ENCODE measurements at places on chromosomes 7 and 10.
A peak's percentile ranks its signal among the peaks of the same experiment; 100 is the strongest.

DNA sequence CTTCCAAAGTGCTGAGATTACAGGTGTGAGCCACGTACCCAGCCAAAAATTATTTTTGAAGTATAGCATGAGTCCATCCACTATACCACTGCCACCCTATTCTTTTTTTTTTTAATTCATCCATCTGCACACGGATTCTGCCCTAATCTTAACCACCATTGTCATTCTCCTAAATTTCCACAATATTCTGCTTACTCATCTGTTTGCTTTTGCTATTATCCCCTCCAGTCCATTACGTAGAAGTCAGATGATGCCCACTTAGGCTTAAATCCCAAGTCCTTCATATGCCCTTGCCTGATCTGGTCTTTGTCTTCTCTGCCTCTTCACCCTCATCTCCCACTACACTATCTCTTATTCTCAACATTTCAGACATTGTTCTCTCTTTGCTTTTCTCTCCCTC is 86.7 kb downstream of the MMRN2 start:
- DNase-seq = no peak

DNA sequence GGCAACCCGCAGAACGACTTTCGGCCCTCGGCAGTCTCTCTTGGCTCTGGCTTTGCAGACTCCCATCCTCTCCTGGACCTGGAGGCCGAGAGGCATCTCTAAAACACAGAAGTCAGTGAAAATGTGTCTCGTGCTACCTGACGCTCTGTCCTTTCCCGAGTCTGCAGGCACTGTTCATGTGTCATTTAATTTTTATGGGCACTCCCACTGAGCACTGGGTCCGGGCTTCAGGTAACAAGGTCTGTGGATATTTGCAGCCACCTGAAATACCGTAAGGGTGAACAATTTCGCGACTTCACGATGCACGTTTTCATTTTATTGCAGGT is 96.8 kb downstream of the GLRX3 start:
- no peak for DNase-seq

DNA sequence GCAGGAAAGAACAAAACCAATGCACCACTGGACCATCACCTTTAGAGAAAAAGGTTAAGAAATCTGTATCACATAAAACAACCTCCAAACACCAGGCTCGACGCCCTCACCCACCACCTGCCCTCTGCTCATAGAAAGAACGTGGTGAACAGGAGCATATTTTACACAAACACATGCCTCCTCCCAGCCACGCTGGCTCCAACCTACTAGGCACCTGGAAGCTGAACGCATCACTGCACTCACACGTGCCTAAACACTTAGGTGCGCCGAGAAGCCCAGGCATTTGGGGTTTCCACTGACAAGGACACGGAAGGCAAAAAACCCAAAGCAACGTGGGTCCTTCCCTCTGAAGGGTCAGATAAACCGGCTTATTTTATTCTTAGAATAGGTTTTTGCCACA is 56.0 kb downstream of the PTPRN2 start:
- DNase-seq = no peak

DNA sequence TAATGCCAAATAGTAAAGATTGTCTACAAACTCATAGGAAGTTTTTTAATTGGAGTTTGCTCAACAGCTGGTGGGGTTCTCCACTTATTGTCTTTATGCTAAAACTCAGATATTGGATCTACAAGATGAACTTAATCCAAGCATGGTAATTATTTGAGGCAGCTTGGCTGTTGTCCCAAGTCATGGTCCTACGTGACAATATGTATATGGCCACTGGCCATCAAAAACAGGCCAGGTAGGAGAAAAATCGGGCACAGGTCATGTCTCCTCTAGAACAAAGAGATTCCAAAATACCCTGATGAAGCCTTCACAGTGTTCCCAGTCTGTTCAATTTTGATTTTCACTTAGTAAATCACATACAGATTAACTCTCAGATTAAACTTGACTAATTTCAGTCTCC is 606.4 kb downstream of the TNS3 start:
- DNase-seq = no peak

DNA sequence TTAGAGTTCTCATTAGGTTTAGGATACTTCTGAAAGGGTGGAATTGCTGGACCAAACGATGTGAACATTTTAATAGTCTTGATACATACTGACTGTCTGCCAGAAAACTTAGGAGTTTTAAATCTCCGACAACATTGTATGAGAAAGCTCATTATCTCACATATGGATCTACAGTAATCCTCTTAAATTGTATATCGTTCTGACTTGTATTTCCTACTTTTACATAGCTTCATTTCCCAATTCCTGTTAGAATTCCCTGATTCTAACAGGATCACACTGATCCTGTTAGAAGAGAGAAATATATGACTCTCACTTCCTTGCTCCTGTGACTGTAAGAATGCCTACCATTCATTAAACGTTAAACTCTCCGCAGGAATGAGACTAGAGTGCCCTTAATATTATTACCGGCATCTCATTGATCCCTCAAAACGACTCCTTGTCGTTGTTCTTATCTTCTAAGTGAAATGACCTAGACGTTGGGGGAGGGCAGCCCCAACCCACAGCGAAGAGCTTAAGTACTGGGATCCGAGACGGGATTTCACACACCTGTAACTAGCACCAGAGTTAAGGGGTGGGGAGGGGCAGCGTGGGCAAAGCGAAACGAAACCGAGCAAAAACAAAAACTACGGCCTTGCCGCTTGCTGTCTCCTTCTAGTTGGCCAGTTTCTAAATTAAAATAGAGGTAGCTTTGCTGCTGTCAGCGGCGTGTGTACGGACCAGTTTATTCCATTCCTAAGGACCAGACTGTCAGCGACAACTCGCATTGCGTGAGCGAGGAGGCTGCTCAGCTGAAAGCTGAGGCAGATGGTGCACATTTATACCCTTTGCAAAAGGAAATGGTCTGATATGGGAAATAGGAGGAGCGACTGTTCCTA is 678 bp upstream of the TMEM106B start:
- no peak for DNase-seq

GRCh38 chr10:131831561-131831960 is 69.2 kb upstream of the PPP2R2D start:
- no peak for DNase-seq

DNA sequence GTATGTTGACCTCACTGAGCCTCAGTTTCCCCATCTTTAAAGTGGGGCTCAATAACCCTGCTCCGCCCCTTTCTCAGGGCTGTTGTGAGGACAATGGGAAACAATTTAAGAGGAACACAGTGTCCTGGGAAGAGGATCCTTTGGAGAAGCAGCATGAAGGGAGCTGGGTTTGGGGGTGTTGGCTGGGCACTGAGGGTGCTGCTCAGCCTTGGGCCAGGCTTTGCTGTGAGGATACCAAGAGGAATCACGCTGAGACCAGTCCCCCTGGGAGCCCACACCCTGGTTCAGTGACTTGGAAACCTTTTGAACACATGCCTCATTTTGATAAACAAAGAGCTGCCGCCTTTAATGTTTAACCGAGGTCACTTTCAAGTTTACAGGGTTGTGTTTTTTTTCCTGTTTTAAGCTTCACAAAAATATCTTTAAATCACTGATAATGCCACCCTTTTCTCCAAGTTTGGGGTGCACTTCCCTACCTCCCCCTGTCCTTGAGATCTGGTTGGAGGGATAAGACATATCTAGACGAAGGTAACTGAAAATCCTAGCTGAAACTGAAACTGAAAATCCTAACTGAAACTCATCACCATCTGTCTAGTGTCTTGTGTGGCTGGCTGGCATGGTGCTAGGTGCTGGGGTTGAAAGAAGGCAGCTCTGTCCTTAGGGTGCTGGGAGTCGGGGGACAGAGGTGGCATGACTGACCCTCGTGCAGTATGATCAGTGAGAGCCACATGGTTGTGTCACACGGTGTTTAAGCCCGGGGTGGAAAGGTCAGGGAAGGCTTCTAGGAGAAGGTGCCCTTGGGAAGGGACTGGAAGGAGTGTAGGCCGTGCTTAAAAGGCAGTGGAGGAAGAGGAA is 27.7 kb downstream of the ZNF775 start:
- DNase-seq = peak; percentile 42

DNA sequence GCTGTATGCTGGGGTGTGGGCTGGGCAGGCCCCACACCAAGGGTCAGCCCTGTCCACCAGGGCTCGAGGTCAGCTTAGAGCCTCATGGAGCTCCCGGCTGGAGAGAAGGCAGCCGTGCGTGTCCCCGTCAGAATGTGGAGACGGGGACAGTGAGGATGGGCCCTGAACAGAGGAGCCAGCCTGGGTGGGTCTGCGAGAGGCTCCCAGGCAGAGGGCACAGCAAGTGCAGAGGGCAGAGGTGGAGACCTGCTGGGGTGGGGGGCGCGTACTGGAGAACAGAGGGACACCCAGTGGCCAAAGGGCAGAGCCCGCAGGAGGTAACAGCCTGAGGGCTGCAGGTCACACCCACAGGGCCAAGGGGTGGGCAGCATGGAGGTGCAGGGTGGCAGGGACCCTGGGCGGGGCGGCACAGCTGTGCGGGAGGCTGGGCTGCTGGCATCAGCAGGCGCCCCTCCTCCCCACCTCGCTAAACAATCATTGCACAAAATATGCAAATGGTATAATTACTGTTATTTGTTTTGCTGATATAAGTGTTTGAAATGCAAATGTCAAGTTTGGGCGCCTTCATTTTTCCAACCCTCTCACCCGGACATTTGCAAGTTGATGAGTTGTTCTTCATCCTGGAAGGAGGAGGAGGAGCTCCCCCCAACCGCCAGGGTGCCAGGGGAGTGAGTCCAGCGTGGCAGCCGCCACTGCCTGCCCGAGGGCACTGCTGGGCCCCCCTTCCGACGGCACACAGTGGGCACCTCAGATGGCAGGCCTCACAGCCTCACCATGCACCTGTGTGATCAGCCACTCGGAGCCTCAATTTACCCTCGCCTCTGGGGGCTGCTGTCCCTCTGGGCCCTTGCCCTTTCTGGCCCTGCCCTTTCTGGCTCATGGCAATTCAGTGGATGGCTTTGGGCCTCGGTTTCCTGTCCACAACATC is 35.0 kb downstream of the ELFN1 start:
- no peak for DNase-seq

DNA sequence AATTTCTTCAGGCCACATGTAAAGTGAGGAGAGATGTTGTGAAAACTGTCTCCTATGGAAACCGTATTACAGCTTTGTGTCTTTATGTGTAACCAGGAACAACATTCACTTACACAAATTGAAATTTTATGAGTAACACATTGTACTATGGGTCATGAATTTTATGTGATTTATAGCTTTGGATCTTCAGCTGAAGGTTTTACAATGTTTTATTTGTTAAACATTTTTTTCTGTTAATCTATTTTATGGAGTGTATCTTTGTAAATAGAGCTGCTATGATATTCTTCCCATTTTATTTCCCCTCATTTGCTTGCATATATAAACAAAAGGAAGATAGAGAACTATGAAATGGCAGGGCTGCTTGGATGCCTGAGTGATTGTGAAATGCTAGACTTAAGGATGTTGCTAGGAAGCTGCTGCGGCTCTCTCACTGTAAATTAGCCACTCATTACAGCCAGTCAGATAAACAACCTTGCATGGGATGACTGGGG is 104.5 kb upstream of the PCLO start:
- DNase-seq = no peak

DNA sequence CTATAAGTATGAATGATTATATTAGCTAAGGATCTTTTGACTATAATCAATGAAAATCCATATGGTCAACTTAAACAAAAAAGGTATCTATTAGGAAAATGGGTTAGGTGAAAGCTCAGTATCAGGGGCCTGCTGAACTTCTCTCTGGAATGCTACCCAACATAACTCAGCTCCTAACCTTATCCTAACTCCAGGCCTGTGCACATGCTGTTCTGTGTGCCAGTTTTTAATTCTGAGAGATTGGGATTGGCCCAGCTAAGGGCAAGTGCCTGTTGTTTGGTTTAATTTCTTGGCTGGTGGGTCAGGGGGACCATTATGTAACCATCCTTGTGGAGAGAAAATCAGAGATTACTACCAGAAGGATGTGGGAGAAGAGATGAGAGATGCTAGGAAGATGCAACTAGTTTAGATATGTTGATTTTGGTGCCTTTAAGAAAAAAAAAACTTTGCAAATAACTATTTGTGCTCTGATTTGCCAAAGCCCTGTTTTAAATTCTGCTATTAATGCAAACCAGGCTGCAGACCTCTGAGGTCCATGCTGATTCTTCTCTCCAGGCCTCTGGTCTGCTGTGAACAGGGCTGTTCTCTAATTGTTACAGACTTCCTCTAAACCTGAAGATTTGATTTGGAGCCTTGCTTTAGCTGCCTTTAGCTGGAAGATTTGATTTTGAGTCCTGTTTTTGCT is 23.9 kb upstream of the HDAC9 start:
- no peak for DNase-seq

DNA sequence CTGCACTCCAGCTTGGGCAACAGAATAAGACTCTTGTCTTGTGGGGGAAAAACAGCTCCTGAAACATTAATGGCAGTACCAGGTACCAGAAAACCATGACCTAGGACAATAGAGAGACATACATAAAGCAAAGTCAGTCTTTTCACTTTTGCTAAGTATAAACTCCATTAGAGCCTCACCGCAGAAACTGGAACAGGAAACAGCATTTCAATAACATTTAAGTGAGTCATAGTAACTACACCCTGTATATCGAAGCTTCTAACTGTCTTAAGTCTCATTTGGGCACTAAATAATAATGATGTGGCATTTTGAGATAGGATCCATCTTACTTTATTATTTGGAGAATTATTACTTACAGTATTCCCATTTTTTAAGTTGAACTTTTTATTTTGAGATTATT is 517.8 kb upstream of the CELF2 start:
- DNase-seq = no peak

DNA sequence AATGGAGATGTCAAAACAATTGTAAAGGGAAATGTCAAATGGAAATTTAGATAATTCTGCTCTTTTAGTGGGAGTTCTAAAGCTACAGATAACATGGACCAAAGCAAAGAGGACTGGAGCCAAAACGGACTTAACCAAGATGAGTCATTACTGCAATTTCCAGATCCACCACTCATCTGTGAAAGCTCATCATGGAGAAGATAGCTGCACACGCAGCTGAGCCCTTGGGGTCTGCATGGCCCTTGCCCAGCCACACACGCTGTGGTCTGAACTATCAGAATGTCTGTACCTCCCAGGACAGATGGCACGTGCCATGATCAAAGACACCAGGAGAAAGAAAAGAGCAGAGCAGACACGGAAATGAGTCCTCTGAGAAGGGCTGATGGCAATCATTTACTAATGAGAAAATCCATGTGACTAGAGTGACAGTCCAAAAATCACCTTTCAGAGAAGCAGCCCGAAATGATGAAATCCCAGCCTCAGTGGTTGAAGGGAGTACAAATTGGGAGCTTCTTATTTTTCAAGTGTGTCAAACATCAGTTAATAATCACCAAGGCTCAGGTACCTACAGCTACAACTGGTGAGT is 177.9 kb upstream of the MGMT start:
- no peak for DNase-seq

DNA sequence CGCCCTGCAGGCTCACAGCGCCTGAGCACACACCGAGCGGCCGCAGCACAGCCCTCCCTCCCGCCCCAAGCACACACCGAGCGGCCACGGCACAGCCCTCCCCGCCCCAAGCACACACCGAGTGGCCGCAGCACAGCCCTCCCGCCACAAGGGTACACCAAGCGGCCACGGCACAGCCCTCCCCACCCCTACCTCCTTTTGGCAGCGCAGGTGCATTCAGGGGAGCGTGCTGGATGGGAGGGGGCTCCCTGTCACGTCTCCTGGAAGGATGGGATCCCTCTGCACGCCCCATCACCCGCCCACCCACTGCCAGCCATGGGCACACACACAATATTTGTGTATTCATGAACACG is 482.6 kb downstream of the DNAJB6 start:
- no peak for DNase-seq

Data from stimulated activated CD4-positive, alpha-beta T cell treated with anti-CD3 and anti-CD28 coated beads, Interleukin-4, amount 100 ng/mL, for 24 hours (primary cell).